ENCODE measurements at places on chromosomes 6 and 20.

- no peak for DNase-seq
These were observed 313.6 kb downstream of the CDC5L start for GRCh38 chr6:44701038-44701636.

GRCh38 chr6:125375821-125376220 is 74.1 kb upstream of the HDDC2 start:
- no peak for DNase-seq

DNA sequence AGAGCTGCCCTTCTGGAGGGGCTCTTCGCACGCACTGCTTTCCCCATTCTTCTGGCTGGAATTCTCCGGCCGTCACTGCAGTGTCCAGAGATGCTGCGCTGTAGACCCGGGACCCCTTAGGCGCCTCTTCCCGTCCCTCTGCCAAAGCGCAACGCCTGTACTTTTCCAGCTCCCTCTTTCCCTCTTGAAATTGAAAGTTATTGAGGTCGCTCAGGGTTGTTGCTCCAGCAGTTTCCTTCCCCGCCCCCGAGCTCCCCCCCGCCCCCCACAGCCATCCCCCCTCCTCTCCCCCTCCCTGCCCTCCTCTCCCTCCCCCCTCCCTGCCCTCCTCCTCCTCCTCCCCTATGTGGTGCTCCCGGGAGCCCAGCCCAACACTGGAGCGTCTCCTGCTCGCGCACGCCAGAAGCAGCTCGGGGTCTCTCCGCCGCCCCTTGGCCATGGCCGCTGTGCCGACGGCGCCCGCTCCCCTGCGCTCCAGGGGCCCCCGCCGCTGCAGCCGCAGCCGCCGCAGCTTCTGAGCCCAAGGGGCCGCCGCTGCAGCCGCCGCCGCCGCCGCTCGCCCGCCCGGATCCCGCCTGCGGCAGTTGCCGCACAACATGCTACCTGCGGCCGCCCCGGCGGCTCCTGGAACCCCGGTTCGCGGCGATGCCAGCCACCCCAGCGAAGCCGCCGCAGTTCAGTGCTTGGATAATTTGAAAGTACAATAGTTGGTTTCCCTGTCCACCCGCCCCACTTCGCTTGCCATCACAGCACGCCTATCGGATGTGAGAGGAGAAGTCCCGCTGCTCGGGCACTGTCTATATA is at the start of gene RSPO3:
Gene RSPO3, plus strand, starts transcription at position 374 of the 804 bp plus-strand sequence. CDS start 522 bp downstream, outside the sequence.
- peak; percentile 10 for DNase-seq

DNA sequence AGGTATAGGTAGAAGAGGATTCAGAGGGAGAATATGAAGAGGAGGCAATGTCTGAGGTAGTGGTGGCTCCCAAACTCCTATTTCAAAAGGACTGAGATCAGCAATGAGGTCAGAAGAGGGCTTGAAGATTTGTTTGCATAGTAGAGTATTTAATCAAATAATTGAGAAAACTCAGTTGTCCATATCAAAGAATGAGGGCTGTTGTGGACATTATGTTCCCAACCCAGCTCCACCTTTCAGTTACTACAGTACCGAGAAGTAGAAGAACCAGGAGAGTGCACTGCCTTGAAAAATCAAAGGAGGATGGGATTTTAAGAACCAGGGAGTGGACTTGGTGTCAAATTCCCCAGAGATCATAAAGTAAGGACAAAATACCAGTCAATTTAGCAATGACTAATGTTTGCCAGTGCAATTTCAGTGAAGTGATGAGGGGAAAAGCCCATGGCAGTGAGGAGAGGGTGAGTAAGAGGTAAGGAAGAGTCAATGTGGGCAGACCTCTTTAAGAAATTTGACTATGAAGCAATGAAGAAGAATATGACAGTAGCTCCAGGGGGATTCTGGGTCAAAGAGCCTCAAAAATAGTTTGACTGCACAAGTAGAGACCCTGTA is 382.4 kb downstream of the PKHD1 start:
- no peak for DNase-seq

DNA sequence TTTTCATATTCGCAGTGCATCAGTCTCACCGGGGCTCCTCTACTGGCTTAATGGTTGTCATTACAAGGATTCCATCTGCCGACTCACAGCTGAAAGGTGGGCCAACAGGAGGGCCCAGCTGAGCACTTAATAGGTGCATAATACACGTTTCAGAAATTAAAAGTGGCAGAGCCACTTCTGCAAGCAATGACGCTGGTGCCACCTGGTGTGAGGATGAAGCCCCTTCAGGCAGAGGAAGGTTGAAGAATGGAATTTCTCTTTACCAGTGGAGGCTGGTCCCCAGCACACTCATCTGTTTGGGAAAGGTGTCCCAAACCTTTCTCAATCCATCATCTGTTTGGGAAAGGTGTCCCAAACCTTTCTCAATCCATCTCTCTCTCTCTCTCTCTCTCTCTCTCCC is 8.2 kb upstream of the STMND1 start:
- no peak for DNase-seq

DNA sequence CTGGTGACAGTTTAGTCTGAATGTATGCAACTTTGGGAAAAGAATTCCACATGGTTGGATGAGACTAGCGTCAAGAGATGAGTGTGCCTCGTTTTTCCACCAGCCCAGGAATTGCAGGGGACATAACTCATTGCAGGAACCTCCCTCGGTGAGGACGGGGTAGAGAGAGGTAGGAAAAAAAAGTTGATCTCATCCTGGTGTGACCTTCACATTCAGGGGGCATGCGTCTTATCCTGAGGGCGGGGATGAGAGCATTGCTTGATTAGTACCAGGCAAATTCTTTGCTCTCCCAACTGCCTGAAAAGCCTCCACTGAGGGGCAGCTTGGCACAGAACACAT is 11.8 kb downstream of the TLDC2 start:
- peak; percentile 35 for DNase-seq

GRCh38 chr6:109460161-109460829 is 4.7 kb upstream of the MICAL1 start:
- DNase-seq, result peak; percentile 61

GRCh38 chr20:34461779-34462087 is 54.5 kb upstream of the DYNLRB1 start:
- DNase-seq, result no peak

GRCh38 chr6:146357578-146358430 is 185.8 kb upstream of the RAB32 start:
- no peak for DNase-seq

- DNase-seq, result no peak
These were observed 772.0 kb downstream of the HACE1 start for GRCh38 chr6:104087765-104088164.

DNA sequence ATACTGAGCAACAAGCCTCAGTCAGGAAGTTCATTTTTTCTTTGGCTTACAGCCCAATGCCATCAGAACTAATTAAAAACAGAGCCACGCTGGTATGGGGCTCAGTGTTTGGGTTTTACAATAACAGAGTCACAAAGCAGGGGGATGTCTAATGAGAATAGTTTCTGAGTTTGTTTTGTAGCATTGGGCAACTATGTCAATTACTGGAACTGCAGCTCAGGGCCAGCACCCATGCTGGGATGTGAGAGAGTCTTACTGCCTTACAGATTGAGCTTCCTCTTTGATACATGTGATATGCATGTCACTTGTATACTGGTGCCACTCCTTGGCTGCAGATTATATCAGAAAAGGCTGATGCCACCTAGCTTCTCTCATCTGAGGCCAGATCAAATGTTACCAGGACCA is 117.6 kb downstream of the TFAP2B start:
- no peak for DNase-seq

DNA sequence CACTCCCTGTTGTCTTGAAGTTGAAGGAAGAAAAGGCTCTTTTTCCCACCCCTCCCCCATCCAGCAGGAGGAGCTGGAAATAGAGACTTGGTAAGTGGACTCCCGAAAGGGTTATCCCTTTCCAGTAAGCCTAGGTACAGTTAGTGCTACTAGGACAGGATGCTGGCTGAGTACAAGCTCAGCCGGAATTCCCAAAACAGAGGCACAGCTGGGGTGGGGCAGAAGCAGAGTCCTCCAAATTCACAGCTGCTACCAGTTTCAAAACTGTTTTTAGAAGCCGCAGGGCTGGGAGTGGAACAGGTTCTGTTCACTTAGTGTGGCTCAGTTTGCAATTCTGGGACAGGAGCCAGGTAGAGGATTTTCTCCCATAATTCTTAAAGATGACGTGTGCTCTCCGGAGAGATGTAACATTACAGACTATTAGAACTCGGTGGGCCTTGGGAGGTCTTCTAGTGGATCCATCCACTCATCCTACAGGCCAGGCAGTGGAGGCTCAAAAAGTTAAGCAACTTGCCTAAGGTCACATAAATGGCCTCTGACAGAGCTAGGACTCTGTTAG is 19.0 kb upstream of the UTRN start:
- no peak for DNase-seq

DNA sequence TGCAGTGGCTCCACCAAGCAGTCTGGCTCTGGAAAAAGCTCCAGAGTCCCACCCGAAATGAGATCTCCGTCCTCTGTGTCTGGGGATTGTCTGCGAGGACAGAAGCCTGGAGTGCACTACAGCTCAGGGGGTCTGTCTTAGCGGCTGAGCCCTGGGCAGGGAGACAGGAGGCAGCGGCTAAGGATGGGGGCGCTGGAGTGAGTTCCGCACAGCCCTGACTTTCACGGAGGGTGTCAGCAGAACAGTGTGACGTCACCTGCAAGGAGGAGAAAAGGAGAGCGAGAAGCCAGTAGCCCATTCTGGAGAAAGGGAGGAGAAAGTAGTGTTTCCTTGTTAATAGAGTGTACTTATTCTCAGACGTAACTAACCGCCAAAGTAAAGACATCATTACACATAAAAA is 97.6 kb downstream of the FAM50B start:
- DNase-seq, result no peak

DNA sequence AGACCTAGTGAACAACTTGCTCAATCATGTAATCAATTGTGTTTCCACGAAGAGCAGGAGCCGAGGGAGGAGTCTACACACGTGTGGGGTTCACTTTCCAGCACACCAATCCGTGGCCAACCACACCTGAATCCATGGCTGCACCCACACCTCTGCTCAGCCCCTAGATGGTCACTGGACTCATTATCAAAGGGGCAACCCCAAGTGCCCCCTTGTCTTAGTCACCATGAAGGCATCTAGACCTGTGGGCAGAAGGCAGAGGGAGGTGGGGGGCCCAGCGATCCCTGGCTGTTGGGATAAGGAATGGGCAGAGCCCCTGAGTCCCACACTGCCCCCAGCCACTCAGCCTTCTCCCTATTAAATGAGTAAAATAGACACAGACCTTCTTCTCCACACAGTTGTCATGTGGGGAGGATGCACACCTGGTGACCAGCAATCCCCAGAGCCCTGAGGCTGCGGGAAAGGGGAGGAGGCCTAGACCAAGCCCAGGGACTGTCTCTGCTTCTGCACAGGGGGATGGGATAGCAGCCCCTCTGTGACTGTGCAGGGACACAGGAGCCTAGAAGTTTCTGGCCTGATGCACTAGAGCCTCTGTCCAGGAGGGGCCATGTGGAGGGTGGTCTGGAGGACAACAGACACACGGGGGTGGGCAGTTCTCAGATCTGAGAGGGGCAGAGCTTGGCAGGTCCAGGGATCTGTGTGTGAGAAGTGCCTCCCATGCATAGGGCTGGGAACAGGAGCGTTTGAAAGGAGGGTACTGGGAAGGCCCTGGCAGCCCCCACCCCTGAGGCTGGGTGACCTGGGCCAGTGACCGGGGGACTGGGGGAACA is 1.9 kb upstream of the RAET1L start:
- no peak for DNase-seq

DNA sequence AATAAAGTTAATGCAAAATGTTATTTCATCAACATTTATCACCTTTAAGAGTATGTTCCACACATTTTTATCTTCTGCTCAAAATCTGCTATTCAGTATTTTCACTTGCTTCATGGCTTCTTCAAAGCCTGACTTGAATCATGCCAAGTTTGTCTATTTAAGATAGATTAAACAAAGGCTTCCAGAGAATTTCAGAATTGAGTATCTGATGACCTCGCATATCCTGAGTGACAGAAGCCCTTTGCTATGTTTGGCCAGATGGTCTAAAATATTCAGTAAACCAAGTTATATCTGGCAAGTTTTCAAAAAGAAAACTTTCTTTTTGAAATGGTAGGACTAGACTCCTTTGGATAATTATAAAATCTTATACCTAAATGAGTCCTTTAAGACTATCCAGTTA is 348.9 kb upstream of the KCNQ5 start:
- DNase-seq, result no peak

GRCh38 chr6:113739041-113739655 is 118.0 kb upstream of the MARCKS start:
- no peak for DNase-seq

GRCh38 chr6:79302341-79302740 is 67.9 kb upstream of the HMGN3 start:
- no peak for DNase-seq

DNA sequence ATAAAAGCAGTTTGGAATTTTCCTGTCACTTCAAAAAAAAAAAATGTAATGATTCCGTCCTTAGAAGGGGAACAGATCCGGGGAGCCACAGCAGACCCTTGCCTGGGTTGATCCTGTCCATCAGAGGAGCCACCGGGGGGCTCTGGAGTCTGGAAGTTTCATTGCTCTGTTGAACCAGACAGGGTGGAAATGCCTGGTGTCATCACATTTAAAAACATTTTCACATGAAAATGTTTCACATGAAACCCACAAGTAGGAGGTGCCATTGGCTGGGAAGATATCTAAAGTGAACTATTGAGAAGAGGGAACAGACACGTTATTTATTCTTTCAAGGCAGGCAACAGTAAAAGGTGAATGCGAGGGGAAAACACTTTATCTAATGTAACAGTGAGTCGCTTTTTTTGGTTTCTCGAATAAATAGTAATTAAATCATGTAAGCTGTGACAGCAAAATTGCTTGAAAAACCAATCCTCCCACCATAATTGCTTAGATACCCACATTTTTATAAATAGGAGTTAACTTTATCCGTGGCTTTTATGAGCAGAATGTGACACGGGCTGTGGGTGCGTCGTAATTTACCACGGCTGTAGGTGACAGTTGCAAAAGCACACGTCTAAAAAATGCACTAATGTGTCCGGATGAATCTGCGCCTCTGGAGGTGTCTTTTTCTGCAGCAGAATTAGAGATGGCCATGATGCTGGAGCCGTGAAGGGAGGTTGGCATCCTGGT is 323.4 kb downstream of the TAF4 start:
- DNase-seq, result no peak

DNA sequence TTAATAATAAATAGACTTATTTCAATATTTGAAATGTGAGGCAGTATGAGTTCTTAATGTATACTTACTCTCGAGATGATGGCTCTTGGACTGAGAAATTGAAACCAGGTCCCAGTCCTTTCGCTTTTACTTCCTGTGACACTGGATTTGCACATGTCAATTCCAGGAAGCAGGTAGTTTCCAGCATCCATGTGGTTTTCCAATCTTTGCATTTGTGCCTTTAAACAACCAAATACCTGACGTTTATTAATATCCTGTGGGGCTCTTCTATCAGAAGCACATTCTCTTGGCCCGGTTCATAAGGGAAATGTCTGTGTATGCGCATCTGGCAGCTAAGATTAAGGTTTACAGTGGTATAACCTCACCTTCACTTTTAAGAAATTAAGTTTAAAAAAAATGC is 13.1 kb downstream of the UTRN start:
- no peak for DNase-seq

All from DMS79 treated with DMSO at 0.1 percent for 48 hours (cell line).